Ureter (tissue), 1 donor: ENCODE measurements at places on chromosomes 4 and X. TPM values are rescaled to one million over a fixed set of nuclear protein-coding genes. Genes with fewer than 3 reads are reported as not detected.

The ARR3 gene
- total RNA-seq, result not detected

The BEND2 gene
- total RNA-seq, result not detected

The CCNB3 gene
- total RNA-seq, result 0.96 TPM

The LGI2 gene
- 1.5 TPM for total RNA-seq

DNA sequence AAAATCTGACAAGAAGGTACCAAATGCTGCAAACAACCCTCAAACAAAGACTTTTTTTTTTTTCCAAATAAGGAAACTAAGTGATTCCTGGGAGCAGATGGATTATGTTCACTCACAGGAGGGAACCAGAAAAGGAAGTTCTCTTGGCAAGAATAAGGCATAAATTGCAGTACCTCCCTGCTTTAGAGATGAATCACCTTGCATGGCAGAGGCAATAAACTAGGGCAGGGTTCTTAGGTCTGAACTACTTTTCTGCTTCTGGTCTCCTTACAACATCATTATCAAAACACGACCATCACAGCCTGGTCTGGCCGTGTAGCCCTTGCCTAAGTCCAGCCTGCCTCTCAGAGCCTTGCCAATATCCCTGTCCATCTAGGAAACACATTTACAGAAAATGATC, 6.3 kb downstream of the TMEM31 start:
- DNase-seq, result no peak

DNA sequence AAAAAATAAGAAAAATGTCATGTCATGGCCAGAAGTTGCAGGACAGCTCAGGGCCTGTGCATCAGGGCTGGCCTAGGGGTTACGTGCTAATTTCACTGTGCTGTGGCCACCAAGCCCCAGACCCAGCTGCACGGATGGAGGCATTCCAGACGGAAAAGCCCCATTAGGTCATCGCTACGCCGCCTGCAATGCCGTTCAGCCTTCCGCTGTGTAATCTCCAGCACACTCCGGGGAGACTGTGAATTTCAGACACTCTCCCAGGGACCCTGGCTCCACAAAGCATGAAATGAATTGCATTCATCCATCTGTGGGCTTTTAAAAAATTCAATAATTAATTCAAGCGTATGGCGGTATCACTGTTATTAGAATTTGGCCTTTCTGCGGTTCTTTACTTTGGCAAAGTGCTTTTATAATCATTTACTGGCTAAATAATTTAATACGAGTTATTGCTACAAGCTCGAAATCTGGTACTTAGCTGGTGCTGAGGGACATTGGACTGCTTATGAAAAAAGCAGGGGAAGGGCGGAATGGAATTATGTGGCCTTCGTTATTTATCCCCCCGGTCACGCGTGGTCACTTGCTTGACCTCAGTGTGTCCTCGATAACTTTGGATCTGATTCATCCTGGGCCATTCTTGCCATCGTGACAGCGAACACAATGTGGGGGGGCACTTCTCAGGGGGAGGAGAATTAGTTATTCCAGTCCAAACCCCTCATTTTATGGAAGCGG, 9.0 kb upstream of the NSG1 start:
- no peak for DNase-seq

DNA sequence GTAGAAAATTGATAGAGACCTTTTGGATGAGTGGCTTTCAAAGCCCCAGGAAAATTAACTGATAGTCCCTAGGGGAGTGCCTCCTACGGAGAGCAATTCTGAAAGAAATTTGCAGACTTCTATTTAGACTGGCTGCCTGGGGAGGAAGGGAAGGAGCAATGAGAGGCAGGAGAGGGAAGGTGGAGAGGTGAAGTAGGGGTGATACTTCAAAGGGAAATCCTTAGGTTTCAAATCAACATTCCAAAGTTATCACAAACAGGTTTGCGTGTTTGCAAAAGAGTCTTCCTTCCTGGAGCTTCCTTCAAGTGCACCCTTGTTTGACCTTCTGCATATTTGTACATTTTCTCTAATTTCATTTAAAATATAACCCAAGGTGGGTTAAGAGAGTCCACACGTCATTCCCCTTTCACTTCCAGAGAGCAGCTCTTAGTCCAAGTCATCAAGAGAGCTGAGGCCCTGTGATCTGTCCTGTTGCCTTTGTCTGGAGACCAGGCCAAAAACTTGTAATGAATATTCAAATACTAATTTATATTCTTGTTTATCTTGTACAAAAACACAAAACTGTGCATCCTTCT, 157.8 kb downstream of the CLCN4 start:
- DNase-seq, result no peak

DNA sequence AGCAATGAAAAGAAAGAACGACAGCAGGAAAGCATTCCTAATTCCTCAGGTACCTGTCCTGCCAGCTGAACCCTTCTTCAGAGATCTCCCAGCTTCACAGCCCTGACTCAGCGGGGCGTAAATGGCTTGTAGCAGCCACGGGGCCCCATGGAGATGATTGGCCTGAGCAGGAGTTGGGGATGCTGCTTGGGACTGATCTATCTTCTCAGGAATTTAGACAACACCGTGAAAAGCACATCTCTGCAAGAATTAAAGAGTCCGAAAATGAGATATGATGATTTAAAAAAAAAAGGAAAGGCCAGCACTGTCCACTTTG, 22.5 kb upstream of the SLC25A4 start:
- DNase-seq, result no peak

DNA sequence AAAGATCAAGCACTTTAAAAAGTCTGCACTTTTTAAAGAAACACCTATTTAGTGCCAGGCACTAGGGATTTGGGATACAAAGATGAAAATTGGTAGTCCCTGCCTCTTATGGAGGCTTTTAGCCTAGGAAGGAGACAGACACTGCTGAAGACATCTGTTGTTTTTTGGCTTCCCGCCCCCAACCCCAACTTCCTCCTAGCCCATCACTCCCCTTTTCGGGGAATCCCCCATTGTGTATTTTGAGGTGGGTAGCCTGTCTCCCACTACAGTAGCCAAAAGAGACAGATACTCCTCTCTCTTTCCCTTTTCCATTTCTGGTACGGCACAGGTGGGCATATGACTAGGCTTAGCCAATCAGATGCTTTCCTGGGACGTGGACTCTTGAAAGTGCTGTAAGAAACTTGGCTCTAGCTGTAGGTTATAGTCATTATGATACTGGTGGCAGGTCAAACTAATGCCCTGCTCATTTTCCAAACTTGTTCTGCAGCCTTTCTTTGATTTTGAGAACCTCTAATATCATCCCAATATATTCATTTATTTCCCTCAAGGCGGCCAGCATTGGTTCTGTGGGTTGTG, 194.6 kb upstream of the RBPJ start:
- no peak for DNase-seq

- no peak for DNase-seq
Measured at GRCh38 chrX:109190542-109190941, 291.3 kb downstream of the GUCY2F start.

DNA sequence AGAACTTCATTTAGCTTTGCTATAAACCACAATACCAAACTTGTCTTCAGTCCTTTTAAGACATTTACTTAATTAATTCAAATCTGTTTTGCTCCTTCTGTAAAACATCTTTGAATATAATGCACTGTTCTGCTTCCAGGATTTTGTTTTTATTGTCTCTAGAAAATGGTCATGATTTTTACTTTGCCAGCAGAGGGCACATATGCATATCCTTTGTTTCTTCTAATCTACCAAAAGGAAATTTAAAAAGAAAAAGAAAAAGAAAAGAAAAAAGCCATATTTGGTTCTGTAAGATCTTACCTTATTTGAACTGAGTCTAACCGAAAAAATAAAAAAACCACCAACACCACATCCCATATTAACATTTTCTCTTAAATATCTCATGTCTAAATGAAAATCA, 101.9 kb upstream of the CCSER1 start:
- no peak for DNase-seq

DNA sequence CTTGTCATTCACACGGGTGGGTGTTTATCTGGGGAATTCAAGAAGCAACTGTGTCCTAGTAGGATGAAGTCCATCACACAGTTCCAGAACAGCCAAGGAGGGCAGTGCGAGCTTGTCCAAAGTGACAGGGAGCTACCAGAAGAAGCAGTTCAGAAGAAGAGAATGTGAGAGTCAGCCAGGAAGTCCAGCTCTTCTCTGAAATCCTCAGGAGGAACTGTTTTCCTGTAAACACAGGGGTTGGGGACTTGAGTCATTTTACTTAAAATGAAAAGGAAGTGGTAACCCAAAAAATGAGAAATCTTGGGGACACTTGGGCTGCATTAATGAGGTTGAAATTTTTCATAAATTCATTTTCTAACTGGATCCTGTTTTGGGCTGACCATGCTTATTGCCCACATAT, 8.2 kb upstream of the TLR10 start:
- no peak for DNase-seq

- DNase-seq, result no peak
Measured at GRCh38 chrX:41096339-41096955, 11.2 kb downstream of the USP9X start.

DNA sequence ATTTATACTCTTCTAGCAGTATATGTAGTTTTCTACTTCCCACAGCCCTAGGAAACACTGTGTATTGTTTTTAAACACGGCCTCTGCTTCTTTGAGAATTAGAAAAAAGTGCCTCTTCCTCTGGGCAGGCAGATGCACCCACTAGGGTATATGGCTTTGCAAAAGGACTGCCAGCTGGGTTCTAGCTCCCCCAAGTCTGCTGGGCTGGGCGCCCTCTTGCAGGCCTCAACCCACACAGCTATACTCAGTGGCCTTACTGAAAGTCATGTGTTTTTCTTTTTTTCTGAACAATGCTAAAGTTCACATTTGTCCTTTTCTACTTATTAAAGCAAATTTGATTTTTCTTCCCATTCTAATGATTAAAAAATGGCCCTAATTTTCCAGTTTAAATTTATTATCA, 35.5 kb upstream of the BMPR1B start:
- DNase-seq, result no peak

GRCh38 chrX:40448793-40449192, 132.0 kb upstream of the ATP6AP2 start:
- DNase-seq, result no peak

DNA sequence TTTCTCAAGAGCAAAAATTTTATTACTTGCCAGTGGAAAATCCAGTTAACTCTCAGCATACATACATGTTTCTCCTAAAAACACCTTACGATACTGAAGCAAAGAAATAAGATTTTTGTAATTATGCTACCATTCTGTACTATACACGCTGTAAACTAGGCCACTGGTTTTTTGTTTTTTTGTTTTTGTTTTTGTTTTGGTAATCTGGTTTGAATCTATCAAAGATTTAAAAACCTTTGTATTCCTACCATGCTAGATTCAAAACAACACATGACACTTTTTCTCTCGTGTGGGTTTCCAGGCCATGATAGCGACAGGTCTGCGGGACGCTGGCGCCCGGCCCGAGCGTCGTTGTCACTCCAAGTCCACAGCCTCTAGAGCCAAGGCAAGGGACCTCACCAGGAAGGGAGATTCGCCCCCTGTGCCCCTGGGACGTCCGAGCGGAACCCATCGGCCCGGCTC, 723 bp downstream of the TMEM192 start:
- DNase-seq, result no peak

DNA sequence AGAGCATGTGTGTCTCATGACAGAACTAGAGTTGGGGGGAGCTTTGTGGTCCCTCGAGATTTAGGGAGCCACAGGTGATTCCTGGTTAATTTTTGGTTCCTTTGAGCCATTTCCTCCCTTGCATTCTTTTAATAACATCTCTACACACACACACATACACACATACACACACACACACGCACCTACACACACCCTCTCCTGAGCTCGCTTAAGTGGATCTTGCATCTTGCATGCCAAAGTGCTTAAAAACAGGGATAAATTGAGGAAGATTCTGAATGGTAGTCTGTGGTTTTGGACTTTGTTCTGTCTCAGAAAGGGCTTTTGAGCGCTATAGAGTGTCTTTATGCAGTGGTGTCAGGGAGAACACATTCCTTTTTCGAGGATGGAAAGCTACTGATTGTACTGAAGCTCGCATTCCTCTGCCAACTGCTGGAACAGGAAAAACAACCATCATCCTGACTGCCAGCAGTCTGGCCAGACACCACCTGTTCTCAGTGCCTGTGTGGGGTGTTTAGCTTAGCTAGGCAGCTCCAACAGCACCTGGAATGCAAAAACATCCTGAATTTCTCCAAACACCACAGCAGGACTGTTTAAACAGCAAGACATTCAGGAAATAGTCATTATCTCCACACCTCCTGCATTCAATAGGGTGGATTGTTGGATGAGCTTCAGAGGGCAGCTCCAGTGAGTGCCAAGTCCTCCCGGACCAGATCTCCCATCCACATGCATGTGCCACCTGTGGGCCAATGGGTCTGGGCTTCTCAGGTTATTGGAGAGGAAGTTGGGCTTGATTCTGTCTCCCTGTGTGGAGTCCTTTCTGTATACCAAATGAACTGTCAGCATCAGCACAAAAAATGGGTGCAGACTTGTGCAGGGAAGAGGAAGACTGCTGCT, 21.9 kb upstream of the IGFBP7 start:
- DNase-seq, result no peak

DNA sequence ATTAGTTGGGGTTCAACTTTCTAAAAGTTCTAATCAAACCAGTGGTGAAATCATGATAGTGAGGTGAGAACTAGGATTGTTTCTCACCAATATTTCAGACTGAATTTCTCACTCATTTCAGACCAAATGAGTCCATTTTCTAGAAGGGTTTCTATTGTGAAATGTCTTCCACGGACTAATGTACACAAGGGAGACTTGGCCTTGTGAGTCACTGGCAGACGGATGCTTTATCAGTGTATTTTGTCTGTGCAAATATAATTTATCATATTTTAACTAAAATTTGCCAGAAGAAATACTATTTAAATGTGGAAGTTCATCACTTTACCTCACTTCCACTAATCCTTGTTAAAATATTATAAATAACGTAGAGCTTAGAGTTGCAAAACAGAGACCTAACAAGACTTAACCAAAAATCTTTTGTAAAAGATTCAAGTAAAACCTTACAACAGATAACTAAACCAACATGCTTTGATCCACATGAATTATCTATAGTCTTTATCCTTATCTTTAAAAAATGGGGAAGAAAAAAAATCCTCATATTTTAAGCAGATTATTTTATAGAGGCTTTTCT, 506.0 kb upstream of the FAM241A start:
- DNase-seq, result no peak

DNA sequence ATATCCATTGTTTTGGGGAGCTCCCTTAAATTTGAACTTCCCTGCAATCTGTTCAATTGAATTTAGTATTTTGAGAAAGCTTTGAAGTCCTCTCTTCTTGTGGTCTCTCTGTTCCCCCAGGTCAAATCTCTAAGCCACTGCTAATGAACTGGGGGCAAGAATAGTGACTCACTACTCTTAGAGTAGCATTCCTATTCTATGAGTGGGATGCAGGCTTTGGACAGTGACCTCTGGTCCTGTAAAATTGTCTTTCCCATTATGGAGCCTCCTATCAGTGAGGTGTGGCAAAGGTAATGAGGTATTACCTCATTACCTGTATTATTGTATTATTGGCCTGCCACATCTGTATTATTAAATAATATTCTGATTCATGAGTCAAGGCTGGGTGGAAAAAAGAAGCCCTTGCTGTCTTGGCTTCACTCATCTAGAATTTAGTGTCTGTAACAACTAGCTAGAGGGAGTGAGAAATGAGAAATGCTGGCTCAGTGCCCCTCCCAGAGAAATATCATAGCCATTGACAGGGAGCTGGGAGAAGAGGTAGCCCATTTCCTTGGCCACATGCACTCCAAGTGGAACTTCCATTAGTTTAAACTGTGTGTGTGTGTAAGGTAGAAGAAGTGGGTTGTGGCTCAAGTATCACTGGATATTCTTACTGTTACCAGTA, 393.9 kb upstream of the CTSO start:
- DNase-seq, result no peak

GRCh38 chr4:82640540-82640939, 78.8 kb upstream of the TMEM150C start:
- DNase-seq, result no peak

- DNase-seq, result no peak
Measured at GRCh38 chr4:102219129-102219528, 126.2 kb downstream of the SLC39A8 start.

GRCh38 chr4:26273616-26273980, 47.2 kb upstream of the RBPJ start:
- no peak for DNase-seq
